H9 (cell line): ENCODE measurements at places on chromosomes 2 and 18.

GRCh38 chr18:63439334-63439733, 17.1 kb upstream of the VPS4B start:
- peak; percentile 67 for DNase-seq

DNA sequence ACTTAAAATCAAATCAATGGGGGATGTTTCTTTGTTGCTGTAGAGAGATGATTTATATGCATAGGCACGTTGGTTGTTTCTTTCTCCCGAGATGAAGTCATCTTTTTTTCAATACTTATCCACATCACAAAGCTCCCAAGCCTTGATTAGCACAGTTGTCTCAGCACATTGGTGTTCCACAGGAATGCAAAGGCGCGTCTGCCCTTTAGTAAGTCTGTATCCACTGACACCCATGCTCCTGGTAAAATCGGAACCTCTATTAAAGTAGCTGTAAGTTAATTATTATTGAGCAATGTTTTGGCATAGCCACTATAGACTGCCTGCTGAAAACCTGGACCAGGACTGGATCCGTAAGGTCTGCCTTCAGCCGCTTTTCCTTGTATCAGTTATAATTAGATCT, 77.6 kb upstream of the RBM44 start:
- DNase-seq: no peak

- no peak for DNase-seq
Measured at GRCh38 chr2:150234787-150235446, 252.6 kb downstream of the RND3 start.

GRCh38 chr2:205754924-205755321, 72.6 kb downstream of the NRP2 start:
- no peak for DNase-seq

DNA sequence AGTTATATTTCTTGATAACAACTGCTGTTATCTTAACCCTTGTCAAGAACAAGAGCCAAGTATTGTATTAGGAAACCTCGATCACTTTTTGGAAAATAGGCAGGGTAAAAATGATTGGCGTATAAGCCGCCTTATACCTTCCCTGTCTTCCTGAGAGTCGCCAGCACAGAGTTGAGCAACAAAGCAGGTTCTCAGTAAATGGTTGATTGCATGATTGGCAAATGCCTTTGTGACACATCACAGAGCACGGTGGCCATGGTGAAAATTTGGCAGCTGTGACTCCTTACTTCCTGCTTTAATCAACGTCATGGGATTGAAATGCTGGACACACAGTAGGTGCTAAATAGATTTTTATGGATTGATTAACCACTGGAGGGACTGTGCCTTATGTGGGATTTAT, 3.9 kb upstream of the KLHL29 start:
- DNase-seq: no peak

DNA sequence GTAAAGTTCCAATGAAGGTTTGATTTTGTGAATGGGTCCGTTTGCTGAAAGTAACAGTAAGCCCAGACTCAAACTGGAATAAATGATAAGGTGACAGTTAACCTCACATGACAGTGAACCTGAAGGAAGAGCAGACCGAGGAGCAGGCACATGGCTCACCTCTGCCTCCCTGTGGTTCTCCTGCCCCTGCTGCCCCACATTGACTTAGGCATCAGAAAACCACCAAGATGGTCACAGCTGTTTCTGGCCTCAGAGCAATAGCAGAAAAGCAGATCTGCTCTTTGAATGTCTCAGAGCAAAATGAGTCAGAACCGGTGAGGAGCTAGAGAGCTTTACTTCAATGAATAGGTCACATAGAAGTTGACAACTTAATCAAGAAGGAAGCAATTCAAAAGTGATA, 487.6 kb downstream of the METTL4 start:
- peak; percentile 58 for DNase-seq

DNA sequence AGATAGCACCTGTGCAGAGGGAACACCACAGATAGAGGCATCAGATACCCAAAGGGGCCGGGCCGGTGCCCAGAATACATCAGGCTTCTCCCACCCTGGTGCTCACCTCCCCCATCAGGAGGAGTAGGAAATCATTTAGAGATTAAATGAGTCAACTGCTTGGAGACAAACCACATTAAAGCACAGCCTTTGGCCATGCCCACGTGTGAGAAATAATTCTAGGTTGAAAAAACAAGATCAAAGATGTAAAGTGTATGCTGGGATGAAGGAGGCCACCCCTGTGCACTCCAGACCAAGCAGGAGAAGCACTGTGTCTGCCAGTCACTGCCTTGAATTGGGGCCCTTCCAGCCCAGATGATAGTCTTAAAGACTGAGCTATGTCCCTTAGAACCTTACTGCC, 152.8 kb upstream of the ACAA2 start:
- DNase-seq: no peak

DNA sequence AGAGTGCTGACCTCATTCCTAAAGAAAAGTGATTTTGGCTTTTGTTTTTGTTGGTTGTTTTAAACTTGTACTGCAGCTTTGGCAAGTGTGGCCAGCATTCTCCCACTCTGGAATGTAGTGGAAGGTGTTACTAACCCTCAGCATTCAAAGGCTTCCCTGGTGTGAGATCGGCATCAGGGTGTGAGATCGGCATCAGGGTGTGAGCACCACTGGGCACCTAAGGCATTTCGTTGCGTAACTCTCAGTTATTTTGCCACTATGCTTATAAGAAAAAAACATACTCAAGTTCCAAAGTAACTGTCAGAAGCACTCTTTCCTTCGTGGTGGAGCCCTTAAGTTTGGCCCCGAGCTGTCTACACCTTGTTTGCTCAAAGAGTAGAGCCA, 1.7 kb downstream of the CYBRD1 start:
- DNase-seq: no peak

DNA sequence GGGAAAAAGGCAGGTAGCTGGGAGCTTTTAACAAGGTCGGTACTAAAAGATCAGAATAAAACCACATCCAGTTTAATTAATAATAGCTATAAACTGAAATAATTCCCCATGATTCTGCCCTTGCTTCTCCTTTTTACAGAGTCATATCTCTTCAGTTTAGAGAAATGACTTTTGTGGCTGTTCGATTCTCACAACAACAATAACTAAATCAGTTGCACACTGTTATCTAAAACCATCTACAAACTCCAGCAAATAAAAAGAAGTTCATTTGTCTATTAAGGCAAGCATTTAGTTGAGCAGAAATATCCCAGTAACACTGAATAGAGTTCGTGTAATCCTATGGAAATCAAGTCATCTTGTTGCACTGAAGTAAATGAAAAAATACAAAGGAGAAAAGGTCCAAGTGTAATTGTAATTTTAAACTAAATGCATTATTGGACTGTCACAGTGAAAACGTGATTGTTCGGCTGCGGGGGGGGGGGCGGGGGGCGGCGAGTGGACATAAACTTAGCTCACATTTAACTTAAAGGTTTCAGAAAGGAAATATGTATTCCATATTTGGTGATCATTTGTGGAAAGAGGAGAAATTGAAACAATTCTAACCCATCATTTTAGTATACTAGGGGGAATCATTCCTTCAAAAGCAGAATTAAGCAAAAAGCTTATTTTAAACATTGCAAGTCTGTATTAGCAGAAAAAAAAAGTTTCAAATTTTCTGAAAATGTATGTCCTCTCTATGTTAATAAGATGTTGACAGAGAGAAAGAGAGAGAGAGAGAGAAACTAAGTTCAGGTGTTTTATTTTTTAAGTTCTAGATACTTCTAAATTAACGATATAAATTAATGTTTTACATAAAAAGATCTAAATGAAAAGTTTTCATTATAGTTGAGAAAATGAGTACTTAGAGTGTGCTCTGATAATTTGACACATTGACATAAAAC, 144.5 kb downstream of the MEIS1 start:
- no peak for DNase-seq

GRCh38 chr2:150620855-150621254, 133.4 kb upstream of the RND3 start:
- DNase-seq: no peak

GRCh38 chr2:150542692-150543091, 55.2 kb upstream of the RND3 start:
- DNase-seq: no peak

DNA sequence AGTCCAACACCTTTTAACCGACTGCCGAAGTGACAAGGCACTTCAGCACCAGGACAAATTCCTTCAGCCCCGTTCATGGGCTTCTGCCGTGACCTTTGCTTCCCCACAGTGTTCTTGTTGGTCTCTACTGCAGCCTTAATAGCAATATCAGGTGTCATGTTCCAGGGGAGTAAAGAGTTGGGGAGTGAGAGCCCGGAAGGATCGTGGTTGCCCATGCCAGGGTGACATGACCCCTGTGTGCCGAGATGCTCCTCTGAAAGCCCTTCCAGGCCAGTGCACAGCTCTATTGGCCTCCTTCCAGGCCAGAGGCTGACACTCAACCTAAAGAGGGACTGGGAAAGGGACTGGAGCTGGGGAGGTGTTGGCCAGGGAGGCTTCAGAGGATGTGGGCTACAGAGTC, 279.2 kb downstream of the CYRIA start:
- DNase-seq: no peak

- DNase-seq: no peak
Measured at GRCh38 chr2:254241-254640, 9.6 kb downstream of the SH3YL1 start.

DNA sequence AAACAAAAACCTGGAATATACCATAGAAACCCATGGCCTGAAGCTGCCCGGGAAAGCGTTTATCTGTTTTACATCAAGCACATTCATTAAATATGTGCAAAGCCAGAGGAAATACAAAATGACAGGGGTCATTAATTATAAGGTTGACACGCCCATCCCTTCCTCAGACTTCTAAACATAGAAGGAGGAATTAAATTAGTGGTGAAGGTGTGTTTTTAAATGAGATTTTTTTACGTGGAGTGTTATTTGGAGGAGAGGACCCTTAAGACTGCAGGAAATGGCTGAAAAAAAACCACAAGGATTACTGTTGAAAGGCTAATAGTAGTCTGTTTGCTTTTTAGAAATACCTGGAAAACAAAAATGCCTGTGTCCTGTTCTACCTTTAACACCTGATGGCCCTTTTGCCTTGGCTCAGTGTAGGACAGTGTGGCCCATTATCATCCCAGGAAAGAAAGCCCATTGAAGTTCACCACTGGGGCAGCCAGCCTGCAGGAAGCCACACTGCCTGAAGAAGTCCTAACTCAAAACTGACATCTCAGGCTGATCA, 123.2 kb downstream of the EPHA4 start:
- no peak for DNase-seq

DNA sequence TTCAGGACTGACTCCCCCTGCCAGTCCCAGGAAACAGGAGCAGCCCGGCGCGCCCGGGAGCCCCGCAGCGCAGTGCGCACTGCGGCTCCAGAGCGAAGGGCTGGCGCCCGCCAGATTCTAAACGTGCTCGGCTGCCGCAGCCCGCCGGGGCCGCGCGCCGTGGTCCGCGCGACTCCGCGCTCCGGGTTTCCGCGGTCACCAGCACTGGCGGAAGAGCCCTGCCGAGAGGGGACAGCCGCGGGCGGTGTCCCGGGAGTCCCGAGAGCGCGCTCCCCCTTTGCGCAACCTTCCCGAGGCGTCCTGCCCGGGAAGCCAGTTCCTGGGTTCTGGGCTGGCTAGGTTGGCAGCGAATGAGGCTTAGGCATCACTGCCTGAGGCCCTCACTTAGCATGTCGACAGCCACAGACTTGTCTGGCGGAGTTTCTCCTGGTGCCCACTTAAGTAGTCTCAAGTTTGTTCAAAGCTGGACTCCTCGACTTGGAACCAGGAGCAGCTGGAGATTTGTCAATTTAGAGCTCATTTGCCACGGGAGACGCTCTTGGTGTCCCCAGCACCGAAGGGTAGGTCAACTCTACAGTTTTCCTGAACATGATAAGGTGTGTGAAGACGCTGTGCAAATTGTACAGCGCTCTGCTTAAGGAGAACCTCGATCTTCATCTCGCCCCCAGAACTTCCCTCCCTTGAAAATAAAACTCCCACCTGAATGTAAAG, 1.5 kb upstream of the VSNL1 start:
- DNase-seq: peak; percentile 78

GRCh38 chr2:110905217-110905616, 172.8 kb downstream of the ACOXL start:
- no peak for DNase-seq

DNA sequence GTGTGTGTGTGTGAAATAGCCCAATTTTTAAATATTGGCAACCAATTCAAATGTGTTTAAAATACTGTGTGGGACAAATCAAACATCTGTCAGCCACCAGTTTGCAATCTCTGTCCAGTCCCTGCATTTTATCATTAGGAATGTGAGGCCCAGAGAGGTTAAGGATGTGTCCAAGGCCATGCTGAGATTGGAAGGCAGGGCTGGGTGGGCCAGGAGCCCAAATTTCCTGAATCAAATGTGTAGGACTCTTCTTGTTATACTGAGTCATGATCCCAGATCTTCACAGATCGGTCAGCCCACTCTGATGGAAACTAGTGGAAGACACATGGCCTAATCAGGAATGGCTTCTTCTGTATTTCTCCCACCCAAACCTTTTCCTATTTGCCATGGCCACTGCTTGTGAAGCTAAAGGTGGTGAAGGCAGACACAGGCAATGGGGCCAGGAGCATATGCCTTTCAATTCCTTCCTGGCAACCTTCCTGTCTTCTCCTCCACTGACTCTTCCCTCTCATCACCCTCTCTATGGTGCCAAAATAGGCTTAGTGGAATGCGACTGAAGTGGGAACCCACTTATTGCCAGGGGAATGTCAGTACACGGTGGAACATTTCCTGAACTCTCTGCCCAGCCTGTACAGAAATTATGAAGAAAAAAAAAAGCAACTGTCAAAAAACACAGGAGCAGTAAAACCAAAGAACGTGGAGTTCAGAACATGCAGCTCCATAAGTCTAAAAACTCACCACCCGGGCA, 35.5 kb downstream of the ZEB2 start:
- DNase-seq: no peak

DNA sequence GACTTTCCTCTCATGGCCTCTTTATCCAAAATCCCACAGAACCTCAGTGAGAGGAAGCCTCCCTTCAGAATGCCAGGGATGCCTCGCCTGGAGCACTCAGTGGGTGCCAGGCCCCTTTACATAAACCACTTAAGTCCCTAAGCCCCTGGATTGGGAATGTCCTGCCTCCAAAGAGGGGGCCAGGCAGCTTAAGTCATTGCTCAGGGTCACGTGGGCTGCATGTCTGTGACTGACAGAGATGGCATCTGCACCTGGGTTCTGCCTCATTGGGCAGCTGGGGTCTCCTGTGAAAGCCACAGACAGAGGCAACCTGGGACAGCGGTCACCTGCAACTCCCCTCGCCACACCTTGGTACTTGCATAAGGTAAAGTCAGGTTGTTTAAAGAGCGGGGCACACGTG, 93.5 kb downstream of the MYT1L start:
- DNase-seq: no peak

- no peak for DNase-seq
Measured at GRCh38 chr2:157938556-157938955, 62.4 kb upstream of the ACVR1 start.

DNA sequence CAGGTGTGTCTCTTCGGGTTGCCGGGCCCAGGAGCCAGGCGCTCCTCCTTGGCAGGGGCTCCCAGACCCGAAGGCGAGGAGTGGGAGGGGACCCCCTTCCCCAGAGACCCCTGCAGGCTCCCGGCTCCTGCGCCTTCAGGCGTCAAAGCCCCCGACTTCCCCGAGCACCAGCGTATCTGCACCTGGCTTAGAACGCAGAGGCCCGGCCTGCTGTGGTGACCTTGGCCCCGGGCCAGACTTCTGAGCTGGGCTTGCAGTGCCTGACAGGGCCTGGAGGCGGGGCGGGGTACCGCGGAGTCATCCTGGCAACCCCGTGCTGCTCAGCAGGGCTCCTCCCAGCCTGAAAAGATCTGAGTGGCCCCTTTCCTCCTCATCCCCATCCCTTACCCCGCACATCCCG, 27.0 kb downstream of the SKA1 start:
- peak; percentile 83 for DNase-seq

- DNase-seq: peak; percentile 35
Measured at GRCh38 chr2:241007880-241008710, 9.7 kb downstream of the SNED1 start.
